Omental fat pad (tissue), 4 donors: ENCODE measurements at places on chromosomes 2 and 18. TPM values are rescaled to one million over a fixed set of nuclear protein-coding genes. Genes with fewer than 3 reads are reported as not detected.
A peak's percentile ranks its signal among the peaks of the same experiment; 100 is the strongest.

DNA sequence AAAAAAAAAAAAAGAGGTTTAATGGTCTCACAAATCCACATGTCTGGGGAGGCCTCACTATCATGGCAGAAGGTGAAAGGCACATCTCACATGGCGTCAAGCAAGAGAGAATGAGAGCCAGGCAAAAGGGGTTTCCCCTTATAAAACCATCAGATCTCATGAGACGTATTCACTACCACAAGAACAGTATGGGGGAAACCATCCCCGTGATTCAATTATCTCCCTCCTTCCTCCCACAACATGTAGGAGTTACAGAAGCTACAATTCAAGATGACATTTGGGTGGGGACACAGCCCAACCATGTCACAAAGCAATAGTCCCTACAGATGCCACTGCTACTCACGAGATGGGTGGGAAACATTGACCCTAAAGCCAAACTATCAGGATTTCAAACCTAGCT, 392.7 kb upstream of the ID2 start:
- DNase-seq, result no peak

DNA sequence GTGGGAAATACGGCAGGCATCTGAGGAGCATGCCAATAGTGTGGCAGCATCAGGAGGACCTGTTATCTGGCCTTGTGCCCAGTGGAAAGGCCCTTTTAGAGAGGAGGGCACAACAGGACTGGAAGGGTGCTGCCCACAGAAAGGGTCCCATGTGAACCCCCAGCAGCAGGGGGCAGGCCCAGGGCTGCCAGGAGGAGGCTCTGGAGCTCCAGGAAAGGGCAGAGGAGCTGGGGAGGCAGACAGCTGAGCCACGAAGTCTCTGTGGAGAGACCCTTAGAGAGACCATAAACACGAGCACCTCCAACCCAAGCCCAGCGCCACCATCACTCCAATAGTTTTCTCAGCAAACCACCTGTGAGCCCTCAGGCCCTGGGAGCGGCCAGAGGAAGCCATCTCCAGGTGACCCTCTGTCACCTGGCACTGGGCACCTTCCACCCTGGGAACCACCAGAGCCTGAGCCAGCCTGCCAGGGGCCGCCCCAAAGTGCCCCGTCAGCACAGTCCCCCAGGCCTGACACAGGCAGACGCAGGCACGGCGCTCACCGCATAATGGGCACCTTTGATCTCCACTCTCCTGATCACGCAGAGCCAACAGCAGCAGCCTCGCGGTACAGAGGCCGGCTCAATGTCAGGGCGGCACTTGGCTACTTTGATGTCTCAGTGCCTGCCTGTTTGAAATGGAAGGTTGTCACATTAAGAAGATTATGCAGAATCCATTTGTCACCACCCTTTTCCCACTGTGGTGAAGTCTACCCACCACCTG, 162.5 kb upstream of the RAB6C start:
- DNase-seq, result no peak

DNA sequence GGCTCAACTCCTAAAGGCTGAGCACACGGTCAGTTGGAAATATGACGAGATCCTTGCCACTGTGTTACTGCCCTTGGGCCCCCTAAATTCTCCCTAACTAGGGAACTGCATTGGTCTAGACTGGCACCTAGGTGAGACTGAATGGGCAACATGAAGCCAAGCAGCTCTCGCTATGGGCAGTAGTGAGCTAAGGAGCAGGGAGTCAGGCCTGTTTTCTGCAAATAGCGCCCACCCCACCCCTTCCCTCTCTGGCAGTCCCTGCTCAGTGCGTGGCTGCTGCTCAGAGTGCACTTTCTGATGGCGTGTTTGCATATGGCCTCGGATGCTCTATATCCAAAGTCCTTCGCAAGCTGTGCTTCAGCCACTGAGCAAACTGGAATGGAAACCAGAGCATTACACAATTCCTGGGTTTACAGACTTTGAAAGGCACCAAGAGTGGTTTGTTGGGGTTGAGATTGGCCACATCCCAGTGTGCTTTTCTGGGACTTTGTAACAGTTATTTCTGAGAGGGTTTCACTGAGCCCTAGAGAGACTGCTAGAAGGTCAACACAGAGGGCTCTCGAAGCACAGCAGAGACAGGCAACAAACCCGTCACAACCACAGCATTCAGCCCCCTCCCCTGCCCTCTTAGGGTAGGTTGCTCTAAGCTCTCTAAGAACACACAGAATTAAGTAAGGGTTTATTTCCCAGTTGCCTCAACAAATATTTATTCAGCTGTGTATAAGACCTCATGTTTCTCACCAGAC, 419.9 kb downstream of the STK39 start:
- DNase-seq, result no peak

DNA sequence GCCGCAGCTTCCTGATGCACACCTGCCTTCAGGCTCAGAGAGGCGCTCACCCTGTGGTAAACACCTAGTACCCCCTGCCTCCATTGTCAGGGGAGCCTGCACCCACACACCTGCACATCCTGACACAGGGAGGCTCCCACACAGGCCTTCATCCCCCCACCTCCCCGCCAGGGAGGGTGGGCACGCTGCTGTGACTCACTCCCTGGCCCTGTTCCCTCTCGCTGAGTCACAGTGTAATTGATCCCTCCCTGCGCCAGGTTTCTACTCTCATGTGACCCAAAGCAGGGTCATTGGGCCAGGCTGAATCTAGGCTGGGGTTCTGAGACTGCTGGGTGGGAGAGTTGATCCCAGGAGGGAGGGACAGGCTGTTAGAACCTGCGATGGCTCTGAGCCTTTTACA, 8.5 kb upstream of the CELF4 start:
- DNase-seq, result no peak

DNA sequence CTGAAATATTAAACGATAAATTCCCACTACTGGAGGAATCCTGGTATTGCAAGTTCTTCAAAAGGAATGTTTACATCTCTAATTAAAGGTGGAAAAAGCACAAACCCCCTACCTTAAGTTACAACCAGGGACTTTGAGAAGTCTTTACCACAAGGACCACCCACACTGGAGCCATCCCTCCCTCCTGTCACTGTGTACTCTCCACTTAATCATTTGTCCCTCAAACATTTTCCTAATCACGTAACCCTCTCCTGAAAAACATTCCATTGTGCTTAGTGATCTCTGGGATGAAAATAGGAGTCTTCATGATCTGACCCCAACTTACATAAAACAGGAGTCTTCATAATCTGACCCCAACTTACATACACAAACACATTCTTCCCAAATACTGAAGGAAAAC, 85.7 kb downstream of the SUCLG1 start:
- no peak for DNase-seq

GRCh38 chr18:26017929-26018328, 72.5 kb downstream of the SS18 start:
- no peak for DNase-seq

DNA sequence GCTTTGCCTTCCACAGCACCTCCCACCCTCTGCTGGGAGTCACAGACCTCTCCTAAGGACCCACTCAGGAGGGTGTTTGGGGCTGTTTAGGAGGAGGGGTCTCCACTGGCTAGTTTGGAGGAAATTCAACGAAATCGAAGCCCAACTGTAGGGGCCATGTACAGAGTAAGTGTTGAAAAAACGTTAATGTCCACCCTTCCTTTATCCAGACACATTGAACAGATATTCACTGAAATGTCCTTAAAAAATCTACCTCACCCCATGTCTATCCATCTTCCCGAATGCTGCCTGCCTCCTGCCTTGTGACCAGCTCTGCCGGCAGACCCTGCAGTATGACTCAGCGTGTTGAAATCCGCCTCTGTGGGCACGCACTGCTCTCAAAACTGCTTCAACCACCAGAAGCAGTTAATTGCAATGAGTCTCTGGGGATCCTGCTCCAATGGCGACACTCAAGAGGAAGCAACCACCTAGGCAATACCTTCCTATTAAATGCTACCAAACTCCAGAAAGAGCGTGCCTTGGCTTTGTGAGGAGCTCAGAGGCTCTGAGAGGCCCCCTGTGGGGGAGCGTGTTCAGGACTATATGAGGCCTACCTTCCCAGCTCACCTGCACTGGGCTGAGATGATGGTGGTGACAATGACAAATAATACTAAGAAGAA, 61.4 kb upstream of the RTN4 start:
- DNase-seq, result peak; percentile 43

GRCh38 chr18:57542812-57543427, 43.6 kb downstream of the FECH start:
- no peak for DNase-seq

GRCh38 chr2:217248312-217248935, 388.6 kb upstream of the TNP1 start:
- DNase-seq, result no peak

GRCh38 chr2:168573128-168573903, 117.2 kb downstream of the CERS6 start:
- no peak for DNase-seq

GRCh38 chr2:31894656-31895055, 116.2 kb downstream of the MEMO1 start:
- DNase-seq, result no peak

PROC gene
- total RNA-seq, result not detected

REG3A gene
- not detected for total RNA-seq

KCNG2 gene
- total RNA-seq, result 0.96 TPM

CSRNP3 gene
- 0.12 TPM for total RNA-seq

DNAH6 gene
- total RNA-seq, result 0.74 TPM
